ENCODE measurements at places on chromosomes 5 and 9. TPM values are rescaled to one million over a fixed set of nuclear protein-coding genes. Genes with fewer than 3 reads are reported as not detected.

The HRH2 gene
- total RNA-seq, result 0.48 TPM

The TRIP13 gene
- 64.8 TPM for total RNA-seq

The HTR4 gene
- not detected for total RNA-seq

The FSD1L gene
- 4.4 TPM for total RNA-seq

The ST8SIA4 gene
- 1.3 TPM for total RNA-seq

The NUDT12 gene
- 1.4 TPM for total RNA-seq

The LNPEP gene
- total RNA-seq, result 7.6 TPM

The ADAMTS6 gene
- total RNA-seq, result 0.08 TPM

The SPATA24 gene
- total RNA-seq, result 4.1 TPM

The OTULINL gene
- total RNA-seq, result 6.5 TPM

The ZDHHC11 gene
- total RNA-seq, result 14.6 TPM

The PTGES gene
- 136 TPM for total RNA-seq

The TUBB4B gene
- 709 TPM for total RNA-seq

The KIF12 gene
- total RNA-seq, result 2.0 TPM

The C5orf52 gene
- not detected for total RNA-seq

The ACSL6 gene
- total RNA-seq, result not detected

The FBXW11 gene
- 39.5 TPM for total RNA-seq

The ACOT12 gene
- total RNA-seq, result not detected

The FOXD4L3 gene
- 0.08 TPM for total RNA-seq

The SEMA6A gene
- 0.18 TPM for total RNA-seq

The DNAH5 gene
- total RNA-seq, result 1.4 TPM

The LHFPL2 gene
- 39.0 TPM for total RNA-seq

The FANCG gene
- 50.4 TPM for total RNA-seq

The BASP1 gene
- 269 TPM for total RNA-seq

The SHISAL2B gene
- not detected for total RNA-seq

The CCDC187 gene
- 0.03 TPM for total RNA-seq

The RAB3C gene
- total RNA-seq, result not detected

The BOD1 gene
- 69.5 TPM for total RNA-seq

The GLIPR2 gene
- total RNA-seq, result 8.3 TPM
